Type B pancreatic cell (in vitro differentiated cells): ENCODE measurements at places on chromosomes 16 and 17. TPM values are rescaled to one million over a fixed set of nuclear protein-coding genes. Genes with fewer than 3 reads are reported as not detected.

DNA sequence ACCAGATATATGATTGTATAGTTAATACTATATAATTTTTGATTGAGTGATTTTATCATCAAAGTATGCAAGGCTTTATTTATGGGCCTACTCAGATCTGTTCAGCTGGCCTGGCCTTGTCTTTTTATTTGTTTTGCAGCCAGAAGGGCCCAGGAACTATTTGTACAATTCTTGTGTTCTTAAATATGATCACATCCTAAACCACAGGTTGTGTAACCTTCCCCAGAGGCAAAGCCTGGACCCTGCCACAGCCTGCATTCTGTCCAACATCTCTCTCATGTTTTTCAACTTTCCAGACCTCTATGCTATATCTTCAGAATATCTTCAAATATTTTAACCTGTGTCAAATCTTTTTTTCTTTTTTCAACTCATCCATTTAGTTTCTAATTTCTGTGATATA is 410.4 kb upstream of the MON1B start:
- no peak for DNase-seq

DNA sequence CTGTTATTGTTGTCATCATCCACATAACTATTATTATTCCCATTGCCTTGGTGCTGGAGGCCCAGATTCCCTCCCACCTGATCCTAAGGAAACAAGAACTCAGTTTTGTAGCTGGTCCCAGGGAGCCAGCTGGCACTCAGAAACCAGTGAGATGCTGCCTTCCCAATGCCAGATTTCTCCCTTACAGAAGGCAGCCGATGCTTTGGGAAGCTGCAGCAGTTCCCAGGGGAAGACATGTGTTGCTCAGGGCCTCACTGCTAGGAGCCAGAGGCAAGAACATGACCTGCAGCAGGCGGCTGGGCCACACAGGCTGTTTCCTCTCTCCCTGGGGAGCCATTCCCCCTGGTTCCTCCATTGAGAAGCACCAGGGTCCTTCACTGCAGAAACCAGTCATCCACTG is 59.9 kb upstream of the GRIN2A start:
- no peak for DNase-seq

CORO1A gene
- total RNA-seq: 10.8 and 21.3 TPM in 2 replicates

GRCh38 chr17:40290629-40291280 is 3.1 kb downstream of the CDC6 start:
- no peak for DNase-seq

DNA sequence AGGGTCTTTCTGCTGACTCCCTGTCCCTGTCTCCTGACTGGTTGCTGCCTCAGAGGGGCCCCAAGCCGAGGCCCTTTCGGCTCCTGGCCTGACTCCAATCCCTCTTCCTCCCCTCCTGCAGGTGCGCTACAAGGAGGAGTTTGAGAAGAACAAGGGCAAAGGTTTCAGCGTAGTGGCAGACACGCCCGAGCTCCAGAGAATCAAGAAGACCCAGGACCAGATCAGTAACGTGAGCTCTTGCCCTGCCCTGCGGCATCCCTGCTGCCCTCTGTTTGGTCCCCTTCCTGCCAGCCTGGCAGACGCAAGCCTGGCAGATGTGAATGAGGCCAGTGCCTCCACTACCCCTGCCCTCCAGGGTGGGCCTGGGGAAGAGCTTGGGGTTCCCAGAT is 27.1 kb upstream of the LASP1NB start:
- DNase-seq: no peak
